ENCODE measurements at places on chromosomes 7 and 10. TPM values are rescaled to one million over a fixed set of nuclear protein-coding genes. Genes with fewer than 3 reads are reported as not detected.

DNA sequence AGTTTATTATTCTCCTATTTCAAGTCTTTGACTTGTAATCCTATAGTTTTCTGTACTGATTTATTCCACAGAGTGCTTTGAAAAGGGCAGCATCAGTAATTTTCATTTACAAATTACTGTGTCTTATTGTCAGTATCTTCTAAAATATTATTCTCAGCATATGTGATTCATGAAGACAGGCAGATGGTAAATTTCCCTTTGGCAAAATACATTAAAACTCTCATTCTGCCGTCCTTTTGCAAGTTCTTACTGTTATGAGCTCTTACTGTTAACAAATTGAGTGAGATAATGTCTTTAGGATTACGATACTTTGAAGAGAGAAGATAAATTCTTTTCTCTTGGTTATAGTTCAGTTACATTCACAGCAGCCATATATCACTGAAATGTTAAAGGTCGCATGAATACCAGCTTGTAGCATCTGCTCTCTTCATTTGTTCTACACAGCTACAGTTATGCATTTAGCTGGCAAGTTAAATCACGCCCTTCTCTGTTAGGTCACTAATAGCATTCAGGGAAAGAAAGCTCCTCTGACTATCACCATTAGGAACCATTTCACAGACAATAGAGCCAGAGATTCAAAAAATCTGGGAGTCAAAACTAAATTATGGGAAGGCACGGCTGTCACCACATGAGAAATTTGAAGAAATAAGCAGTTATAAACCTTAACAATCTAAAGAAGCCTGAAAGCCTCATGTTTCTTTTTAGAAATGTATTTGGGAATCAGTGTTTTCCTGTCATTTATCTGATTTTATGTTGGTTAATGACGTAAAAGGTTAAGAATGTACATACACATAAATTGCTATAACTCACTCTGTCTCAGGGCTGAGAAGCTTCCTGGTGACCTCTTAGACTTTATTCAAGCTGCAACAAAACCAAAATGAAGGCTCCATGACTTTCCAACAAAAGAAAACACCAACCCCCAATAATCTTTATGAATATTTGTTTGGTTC, 109.6 kb upstream of the SP4 start:
- H3K27ac ChIP-seq, result no peak overlapping the region
- no peaks in the 10 kb centered on the region for H3K27me3 ChIP-seq
- no peaks in the 10 kb centered on the region for H3K4me1 ChIP-seq
- H3K4me3 ChIP-seq, result no peak overlapping the region

MAPK8 gene
- total RNA-seq, result 36.7 TPM

GRCh38 chr7:55400191-55400590, 35.1 kb downstream of the LANCL2 start:
- no peaks in the 10 kb centered on the region for H3K27me3 ChIP-seq
- DNase-seq, result no peak
- no peak overlapping the region for H3K4me3 ChIP-seq
- no peaks in the 10 kb centered on the region for H3K4me1 ChIP-seq
- H3K27ac ChIP-seq, result no peak overlapping the region
- H3K36me3 ChIP-seq, result no peaks in the 10 kb centered on the region

TFPI2 gene
- 42.5 TPM for total RNA-seq

PIK3AP1 gene
- 28.4 TPM for total RNA-seq

TBXAS1 gene
- 33.6 TPM for total RNA-seq

DNA sequence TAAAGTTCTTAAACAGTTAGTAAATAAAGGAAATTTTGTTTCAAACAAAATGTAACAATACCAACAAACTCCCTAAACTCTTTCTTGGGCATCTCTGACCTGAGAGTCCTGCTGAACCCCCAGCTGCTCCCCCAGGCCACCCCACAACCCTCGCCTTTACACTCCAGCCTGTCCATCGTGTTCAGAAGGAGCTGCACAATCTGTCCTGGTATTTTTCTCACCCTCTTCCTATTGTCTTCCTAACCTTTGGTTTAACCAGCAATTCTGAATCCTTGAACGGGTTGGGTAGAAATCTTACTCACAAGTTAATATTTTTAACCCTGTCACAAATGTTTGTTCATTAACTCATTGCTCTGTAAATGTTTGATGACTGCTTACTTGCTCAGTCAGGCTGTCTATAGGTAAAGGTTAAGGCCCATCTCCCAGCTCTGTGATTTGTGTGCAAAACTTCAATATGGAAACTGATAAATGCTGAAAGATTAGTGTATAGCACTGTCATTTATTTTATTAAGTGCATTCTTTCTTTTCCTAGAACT, 16.8 kb downstream of the SFRP4 start:
- H3K4me1 ChIP-seq, result peaks cover 4% of the 10 kb centered on the region
- no peak overlapping the region for H3K27ac ChIP-seq
- peak; percentile 50 for DNase-seq

DNA sequence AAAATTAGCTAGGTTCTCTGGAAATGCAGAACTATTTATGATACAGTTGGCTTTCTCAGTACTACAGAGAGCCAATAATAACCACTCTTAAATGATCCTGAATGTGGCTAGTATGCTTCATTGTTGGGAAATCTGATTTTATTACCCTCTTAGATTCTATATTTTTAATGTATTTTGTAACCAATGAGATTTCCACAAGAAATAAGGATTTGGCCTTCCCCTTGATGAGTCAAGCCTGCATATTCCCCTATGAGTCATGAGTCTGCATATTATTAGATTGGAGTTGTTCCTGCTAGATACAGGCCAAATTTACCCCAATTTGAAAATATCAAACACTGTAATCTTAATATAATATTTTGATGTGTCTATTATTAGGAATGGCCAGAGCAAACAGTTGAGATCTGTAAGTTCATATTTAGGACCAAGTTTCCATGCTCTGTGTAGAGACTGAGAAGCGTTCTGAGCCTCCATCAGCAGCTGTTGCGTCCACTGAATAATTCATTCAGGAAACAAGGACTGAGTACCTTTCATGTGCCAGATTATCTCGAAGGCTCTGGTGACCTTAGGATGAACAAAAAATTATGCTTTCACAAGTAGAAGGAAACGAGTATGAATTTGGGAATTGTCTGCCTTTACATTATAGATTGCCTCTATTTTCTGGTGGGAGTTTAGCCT, 793.4 kb downstream of the NRG3 start:
- no peak overlapping the region for H3K4me3 ChIP-seq
- H3K4me1 ChIP-seq, result no peaks in the 10 kb centered on the region
- no peak for DNase-seq
- H3K27ac ChIP-seq, result no peak overlapping the region
- no peaks in the 10 kb centered on the region for H3K27me3 ChIP-seq
- no peaks in the 10 kb centered on the region for H3K36me3 ChIP-seq

CLDN15 gene
- 11.9 TPM for total RNA-seq

WASHC2A gene
- total RNA-seq, result 42.2 TPM
